ENCODE measurements at places on chromosomes 6 and 20. TPM values are rescaled to one million over a fixed set of nuclear protein-coding genes. Genes with fewer than 3 reads are reported as not detected.
A peak's percentile ranks its signal among the peaks of the same experiment; 100 is the strongest.

Gene PRPH2
- total RNA-seq: 2.6 TPM

Gene SLC32A1
- total RNA-seq: not detected

Gene C20orf96
- total RNA-seq: 22.4 TPM

Gene JPH2
- total RNA-seq: 2.8 TPM

Gene SIRPA
- 79.9 TPM for total RNA-seq

Gene MYCT1
- total RNA-seq: 17.2 TPM

DNA sequence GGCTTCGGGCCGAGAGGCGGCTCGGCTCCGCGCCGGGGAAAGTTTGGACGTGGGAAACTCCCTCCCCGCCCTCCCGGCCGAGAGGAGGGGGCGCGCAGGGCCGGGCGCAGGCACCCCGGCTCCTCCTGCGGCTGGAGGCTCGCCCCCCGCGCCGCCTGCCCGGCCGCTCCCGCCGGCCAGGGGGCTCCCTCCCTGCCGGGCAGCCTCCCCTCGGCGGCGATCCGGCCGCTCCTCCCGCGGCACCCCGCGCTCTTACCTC lies 370 bp downstream of the CDH22 start:
- DNase-seq: no peak

- no peak for DNase-seq
These were observed 1274.9 kb upstream of the GJE1 start for GRCh38 chr6:140857739-140858380.

GRCh38 chr6:11672256-11672655 lies 106.3 kb downstream of the ADTRP start:
- DNase-seq: no peak

DNA sequence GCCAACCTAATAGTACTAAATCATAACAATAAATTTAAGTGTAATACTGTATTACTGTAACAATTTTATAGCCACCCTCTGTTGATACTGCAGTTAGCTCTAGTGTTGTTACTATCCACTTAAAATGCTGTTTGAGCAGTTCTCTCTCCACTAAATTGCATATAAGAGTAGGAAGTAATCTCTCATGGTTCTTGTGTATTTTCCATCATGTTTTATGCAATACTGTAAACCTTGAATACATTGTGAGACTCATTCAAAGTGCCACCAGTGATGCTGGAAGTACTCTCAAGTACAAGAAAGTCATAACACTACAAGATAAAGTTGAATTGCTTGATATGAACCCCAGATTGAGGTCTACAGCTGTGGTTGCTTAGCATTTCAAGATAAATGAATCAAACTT lies 65.5 kb downstream of the WASF1 start:
- no peak for DNase-seq

DNA sequence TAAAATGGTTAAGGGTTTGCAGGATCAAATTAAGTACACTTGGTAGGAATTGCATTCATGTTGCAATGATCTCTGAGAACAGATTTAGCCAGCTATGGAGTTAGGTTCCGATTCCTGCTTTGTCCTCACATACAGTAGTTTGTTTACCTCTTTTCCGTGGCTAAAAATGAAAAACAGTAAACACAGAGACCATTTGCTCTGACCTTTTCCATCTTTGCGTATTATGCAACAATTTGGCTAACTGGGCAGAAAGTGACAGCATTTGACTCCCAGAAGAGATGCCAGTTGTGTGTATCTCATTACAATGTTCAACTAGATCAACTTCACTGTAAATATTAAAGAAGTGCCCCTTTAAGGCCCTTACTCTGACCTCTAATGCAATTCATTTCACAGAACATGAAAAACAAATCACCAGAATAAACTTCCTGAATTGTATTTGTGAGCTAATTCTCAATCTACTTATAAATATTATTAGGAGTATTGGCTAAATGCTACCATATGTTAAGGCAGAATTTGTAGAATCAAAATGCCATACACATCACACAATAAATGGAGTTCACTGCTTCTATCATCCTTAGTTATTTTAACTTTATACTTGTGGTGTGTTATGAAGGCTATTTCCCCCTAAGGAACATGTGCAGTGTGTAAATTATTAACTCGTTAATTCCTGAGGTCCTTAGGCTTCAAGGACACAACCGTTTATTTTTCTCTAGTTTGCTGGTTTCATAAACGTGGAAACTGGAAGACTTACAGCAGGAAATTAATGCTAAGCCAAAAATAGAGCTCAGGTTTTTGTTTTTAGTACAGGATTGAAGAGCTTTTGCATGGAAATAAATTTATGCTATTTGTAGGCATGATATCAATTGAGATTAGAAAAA lies 380.7 kb upstream of the CITED2 start:
- DNase-seq: peak; percentile 77

DNA sequence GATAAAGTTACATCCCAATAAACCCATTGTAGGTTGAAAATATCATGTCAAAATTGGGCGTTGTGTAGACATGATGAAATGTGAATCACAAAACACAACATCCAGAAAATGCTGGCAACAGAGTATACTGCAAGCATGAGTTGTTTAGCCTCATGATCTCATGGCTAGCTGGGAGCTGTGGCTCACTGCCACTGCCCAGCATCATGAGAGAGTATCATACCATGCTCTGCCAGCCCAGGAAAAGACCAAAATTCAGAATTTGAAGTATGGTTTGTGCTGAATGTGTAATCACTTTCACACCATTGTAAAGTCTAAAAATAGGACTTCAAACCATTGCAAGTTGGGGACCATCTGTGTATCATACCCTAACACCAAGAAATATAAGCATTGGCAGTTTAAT lies 45.2 kb upstream of the SMAP1 start:
- no peak for DNase-seq

GRCh38 chr20:34008477-34008876 lies 14.8 kb downstream of the RALY start:
- no peak for DNase-seq

- no peak for DNase-seq
These were observed 2.6 kb downstream of the SIRPG start for GRCh38 chr20:1654996-1655395.

DNA sequence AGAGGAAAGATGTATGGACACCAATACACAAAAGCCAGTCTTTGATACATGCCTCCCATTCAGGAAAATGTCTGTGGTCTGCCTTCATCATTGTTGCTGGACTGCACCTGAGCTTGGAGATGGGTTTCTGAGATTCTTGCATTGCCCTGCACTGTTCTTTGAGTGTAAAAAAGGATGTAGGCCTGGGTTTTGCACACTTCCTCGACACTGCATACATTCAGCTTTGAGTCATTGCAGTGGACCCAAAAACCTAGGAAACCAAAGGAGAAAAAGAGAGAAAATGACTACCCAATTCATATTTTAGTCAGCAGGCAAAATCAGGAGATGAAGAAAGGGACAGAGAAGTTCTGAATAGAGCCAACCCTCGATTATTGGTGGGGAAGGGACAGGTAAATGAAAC lies 9.0 kb downstream of the TOMM6 start:
- DNase-seq: no peak

GRCh38 chr6:17054647-17055046 lies 47.2 kb upstream of the STMND1 start:
- no peak for DNase-seq

DNA sequence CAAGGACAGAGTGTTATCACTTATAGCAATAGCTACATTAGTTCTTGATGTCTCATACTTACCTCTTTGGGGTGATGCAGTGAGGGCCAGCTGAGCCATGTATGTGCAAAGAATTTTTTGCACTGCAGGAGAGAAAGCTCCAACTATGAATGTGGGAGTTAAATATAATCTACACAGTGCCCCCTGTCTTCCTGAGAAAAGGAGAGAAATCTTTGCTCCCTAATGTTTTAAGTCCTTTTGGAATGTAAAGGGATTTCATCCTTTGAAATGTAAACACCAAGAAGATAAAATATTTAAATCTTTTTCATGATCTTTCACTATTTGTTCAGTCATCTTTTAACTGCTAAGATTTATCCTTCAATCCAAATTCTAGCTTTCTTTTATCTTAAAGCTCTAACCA lies 822.1 kb downstream of the TENT5A start:
- no peak for DNase-seq

DNA sequence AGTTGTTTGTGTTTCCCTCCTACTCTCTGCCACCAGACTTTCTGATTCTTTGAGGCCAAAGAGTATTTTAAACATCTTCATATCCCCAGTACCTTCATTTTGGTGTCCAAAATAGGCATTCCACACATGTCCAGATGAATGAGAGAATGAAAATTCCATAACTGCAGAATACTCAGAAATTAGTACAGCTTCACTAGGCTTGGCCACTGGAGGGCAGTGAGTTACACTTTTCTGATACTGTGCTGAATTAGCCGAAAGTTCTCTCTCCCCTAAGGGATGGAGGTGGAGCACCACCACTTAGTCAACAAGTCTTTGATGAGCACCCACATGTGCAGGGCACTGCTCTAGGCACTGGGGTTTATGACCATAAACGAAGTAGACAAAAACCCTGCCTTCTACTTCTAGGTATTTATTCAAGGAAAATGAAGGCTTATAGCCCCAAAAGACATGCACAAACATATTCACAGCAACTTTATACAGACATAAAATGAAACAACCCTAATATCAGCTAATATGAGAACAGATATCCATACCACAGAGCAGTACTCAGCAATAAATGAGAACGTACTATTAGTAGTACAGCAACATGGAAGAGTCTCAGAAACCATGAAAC lies 46.1 kb upstream of the TMEM217 start:
- DNase-seq: peak; percentile 71

- peak; percentile 80 for DNase-seq
These were observed 253.4 kb downstream of the EPHA7 start for GRCh38 chr6:93165850-93166430.

- peak; percentile 63 for DNase-seq
These were observed 181.5 kb upstream of the TCF21 start for GRCh38 chr6:133707456-133707855.

DNA sequence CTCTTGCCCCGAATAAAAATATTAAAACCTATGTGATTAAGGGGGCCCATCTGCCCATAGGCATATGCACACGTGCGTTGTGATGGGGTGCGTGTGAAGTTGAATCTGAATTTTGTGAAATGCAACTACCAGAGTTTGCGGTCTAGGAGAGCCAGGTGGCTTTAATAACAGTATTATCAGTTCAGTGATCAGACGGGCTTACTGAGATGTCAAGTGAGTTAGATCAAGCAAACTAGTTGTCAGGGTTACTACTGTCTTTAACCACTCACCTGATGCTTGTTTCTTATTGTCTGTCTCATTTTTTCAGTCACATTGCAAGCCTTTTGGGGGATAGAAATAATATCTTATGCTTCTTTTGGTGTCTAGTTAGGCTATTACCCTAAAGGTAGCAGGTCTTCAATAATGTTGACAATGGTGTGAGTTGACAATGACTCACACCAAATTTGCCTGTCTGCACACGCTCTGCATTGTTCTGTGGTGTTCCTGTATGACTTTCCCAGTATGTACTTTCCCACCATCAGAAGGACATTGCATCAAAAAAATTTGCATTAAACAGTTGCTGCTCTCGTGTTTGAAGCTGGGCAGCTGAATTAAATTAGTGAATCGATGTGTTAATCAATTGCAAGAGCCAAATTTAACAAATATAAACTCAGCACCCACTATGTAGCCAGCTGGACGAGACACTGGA lies 103.1 kb upstream of the NAA20 start:
- DNase-seq: no peak

GRCh38 chr6:35589904-35590303 lies 77.2 kb upstream of the TULP1 start:
- no peak for DNase-seq

GRCh38 chr6:170208651-170209353 lies 82.1 kb downstream of the DLL1 start:
- no peak for DNase-seq

DNA sequence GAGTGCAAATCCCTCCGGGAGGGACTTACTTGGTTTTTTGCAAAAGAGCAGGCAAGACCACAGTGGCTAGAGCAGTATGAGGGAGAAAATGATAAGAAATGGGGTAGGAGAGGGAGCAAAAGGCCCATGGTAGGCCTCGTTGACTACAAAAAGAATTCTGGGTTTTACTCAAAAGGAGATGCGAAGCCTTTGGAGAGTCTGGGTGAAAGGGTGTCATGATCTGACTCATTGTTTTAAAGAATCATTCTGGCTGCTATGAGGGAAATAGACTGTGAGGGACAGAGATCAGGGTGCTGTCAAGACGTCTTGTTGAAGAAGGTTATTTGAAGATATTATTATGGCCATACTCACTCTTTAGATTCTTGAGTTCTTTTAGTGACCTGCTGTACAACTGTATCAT lies 13.0 kb downstream of the TBC1D32 start:
- DNase-seq: no peak

GRCh38 chr6:111866857-111867256 lies 6.4 kb downstream of the FYN start:
- no peak for DNase-seq

GRCh38 chr20:63064745-63065711 lies 58.3 kb upstream of the BHLHE23 start:
- no peak for DNase-seq

GRCh38 chr6:52065621-52066020 lies 21.8 kb downstream of the PKHD1 start:
- no peak for DNase-seq

DNA sequence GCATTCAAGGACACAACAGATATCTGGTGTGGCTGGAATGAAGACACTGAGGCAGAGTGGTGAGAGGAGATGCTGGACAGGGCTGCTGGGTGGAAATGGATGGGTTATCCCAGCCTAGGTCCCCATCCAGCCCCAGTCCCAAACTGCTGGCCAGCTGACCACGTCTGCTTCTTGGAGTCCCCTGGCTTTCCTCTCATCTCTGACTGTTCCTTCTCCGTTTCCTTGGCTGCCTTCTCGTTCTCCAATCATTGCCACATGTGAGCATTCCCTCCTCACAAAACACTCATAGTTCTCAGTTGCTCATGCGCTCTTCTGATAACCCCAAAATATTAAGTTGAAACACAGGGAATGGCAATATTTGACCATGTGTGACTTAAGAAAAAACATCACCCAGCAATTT lies 31.5 kb downstream of the MAFB start:
- peak; percentile 59 for DNase-seq

Data from lung (tissue), 17 donors.